ENCODE measurements at places on chromosomes 6 and 20.

DNA sequence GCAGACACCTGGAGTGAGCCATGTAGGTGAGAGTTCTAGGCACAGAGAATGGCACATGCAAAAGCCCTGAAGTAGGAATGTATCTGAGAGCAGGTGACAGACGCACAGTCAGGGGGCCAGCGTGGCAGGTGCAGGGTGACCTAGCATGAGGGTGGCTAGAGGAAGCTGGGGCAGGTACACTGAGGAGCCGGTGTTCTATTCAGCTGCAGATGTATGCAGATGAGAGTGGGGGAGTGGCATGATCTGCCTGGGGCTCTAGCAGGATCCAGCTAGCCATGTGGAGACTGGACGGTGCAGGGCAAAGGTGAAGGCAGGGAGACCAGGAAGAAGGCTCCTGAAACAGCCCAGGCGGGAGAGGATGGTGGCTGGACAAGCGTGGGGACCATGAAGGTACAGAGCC, 10.7 kb downstream of the PEDS1 start:
- DNase-seq, result no peak

GRCh38 chr6:74814440-74814839, 391.4 kb downstream of the COL12A1 start:
- DNase-seq, result no peak

GRCh38 chr20:4929686-4930397, 71.5 kb downstream of the SLC23A2 start:
- no peak for DNase-seq

DNA sequence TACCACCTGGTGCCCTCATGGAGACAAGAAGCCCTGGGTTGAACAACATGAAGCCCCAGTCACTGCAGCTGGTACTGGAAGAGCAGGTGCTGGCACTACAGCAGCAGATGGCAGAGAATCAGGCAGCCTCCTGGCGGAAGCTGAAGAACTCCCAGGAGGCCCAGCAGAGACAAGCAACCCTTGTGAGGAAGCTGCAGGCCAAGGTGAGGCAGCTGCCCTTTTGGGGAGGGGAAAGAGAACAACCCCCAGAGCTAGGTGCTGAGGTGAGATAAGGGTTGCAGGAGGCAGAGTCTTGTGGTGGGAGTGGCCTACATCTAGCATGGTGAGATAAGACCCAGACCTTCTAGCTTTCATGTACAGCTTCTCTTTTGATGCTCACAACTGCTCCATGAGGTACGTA, 7.0 kb downstream of the CEP250 start:
- no peak for DNase-seq
